ENCODE measurements at places on chromosomes 3 and 15.

GRCh38 chr3:20563251-20563650 lies 377.2 kb upstream of the SGO1 start:
- DNase-seq = no peak

DNA sequence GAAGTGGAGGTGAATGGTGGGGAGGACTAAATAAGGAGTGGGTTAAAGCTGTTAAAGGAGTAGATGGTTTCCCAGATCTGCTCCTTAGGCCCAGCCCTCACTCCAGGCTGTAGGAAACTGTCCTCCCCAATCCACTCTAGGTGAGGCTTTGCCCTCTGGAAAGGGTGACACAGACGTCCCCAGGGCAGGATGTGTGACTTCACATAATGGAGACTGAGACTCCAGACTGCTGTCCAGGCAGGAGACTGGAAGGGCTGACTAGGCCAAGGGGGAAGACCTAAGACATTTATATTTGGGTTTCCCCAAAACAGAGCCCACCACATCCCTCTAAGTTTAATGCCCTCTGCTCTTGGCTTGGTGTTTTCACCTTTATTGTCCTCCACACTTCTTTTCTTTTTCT lies 488.5 kb downstream of the SHQ1 start:
- no peak for DNase-seq

GRCh38 chr3:157123621-157124020 lies 36.3 kb downstream of the CCNL1 start:
- DNase-seq = no peak

- DNase-seq = no peak
Measured at GRCh38 chr15:60428935-60429334, 31.1 kb upstream of the ANXA2 start.

- no peak for DNase-seq
Measured at GRCh38 chr15:59721411-59721810, 32.3 kb upstream of the BNIP2 start.

- DNase-seq = no peak
Measured at GRCh38 chr3:6862041-6862879, 1.3 kb downstream of the GRM7 start.

All from NCI-H1930 (cell line).